ENCODE measurements at places on chromosomes 5 and 9. TPM values are rescaled to one million over a fixed set of nuclear protein-coding genes. Genes with fewer than 3 reads are reported as not detected.

DNA sequence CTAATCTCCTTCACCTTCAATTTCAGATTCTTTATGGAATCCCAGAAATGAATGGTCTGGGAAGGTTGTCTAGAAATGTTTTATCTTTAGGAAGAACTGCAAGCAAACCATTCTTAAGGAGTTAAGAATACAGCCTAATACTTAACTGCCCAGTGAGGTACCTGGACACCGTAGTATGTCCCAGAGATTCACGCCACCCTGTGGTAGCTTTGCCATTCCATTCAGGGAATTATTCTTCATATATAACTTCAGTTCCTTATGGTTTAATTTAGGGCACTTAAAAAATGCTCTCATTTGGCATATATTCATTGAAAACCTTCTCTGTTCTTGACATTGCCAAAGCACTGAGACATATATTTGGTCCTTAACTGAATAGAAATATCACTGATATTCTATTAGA, 49.7 kb downstream of the ACTBL2 start:
- DNase-seq, result no peak

Gene SPATA6L
- total RNA-seq, result 0.47 TPM

Gene ARL14EPL
- not detected for total RNA-seq

DNA sequence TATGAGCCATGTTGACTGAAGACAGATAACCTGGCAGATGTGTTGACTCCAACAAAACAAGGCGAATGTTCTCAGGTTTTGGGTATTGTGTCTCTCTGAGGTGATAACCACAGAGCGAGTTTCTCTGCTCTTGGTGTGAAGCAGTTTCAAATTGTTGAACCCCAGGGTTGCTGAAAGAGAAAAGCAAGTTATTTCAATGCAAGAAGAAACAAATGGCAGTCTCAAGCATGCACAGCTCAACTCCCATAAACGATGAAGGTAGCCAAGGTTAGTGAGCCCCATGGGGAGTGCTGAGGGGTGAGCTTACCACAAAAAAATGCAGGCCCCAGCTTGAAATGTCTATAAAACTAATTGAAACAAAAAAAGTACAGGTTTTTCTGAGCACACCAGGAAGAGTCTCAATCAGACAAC, 220.8 kb upstream of the DAPK1 start:
- DNase-seq, result no peak

Gene LCN9
- total RNA-seq, result not detected

Gene ADGRD2
- total RNA-seq, result 0.09 TPM

GRCh38 chr9:120928015-120928482, 1.5 kb upstream of the TRAF1 start:
- DNase-seq, result no peak

Gene GDF9
- total RNA-seq, result 0.47 TPM

- DNase-seq, result no peak
These were observed 3.0 kb downstream of the CMYA5 start for GRCh38 chr5:79692596-79692995.

- no peak for DNase-seq
These were observed 195.0 kb downstream of the GADD45G start for GRCh38 chr9:89799766-89800165.

DNA sequence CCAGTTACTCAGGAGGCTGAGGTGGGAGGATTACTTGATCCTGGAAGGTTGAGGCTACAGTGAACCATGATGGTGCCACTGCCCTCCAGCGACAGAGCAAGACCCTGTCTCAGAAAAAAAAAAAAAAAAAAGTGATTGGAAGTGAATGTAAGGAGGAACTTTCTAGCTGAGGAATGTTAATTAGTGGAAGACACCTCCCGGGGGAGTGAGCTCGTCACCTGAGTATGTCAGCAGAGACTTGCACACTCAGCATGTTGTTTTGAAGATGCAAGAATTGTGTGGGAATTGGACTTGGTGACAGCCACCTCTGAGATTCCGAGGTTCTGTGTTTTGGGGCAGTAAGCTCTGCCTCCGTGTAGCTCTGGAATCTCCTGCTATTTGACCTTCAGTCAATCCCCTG, 3.6 kb downstream of the SYNPO start:
- no peak for DNase-seq

DNA sequence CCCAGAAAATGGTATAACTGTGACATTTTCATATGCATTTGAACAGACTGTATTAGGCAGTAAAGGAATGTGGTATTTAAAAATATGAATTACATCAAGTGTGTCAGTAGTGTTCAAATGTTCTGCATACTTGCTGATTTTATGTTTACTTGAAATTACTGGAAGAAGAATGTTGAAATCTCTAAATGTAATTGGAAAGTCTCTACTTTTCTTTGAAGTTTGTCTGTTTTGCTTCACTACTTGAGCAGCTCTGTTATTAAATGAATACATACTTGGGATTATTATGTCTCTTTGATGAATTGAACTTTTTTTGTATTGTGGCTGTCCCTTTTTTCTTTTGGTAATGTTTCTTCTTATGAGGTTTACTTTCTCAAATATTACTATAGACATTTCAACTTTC, 205.6 kb downstream of the TAF11L14 start:
- DNase-seq, result no peak

- no peak for DNase-seq
These were observed 3.9 kb upstream of the PURA start for GRCh38 chr5:140109759-140110645.

DNA sequence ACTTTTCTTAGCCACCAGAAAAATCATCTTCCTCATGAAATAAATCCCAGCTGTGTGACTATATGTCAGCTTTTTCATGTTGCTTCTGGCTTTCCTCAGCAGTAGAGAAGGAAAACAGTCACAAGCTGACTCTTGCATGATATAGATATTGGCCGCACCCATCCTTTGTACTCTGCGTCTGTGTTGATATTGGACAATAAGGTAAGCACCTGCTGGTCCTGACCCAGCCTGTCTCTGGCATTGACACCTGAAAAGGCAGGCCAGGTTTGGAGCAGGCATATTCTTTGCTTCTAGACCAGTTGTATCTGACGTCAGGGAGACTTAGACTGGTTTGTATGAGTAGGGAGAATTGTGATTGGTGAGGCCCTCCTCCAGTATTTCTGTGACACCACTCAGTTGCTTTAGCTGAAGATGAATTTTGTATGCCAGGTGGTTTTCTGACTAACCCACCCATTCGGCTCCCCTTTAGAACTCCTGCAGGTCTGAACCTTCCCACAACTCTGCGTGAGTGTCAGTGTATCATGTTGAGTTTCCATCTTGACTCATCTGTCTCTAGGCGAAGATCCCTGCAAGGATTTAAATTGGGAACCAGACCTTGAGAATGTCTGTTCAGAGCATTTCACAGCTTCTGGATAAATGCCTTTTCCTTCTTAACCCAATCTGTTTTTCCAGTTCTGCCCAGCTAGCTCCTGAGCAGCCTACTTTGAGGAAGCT, 151.2 kb upstream of the RUSC2 start:
- no peak for DNase-seq

Gene TPPP
- total RNA-seq, result 0.24 TPM

GRCh38 chr5:155540000-155540595, 526.5 kb downstream of the KIF4B start:
- no peak for DNase-seq

Gene RNF44
- total RNA-seq, result 19.3 TPM
